CD4-positive, alpha-beta T cell treated with Interferon alpha-2 for 1 hour (primary cell): ENCODE measurements at places on chromosomes 2 and 18.

DNA sequence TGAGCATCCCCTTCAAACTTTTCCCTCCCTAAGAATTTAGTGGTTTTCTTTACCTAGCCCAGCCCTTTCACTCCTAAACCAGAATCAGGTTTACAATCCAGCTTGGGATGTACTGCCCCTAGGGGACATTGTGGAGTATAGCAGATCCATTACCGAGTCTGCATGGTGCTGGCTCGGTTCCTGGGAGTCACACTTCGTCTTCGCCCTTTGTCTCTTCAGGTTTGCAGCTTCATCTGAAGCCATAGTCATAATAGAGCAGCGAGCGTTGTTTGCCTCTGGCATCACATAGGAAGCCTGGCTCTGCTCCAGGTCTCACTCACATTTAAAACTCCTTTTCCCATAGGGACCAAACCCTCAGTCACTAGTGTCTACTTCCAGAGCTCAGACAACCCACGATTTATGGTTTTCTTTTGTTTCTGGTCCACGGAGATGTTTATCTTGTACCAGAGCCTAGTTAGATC lies 16.8 kb upstream of the LYPD6 start:
- DNase-seq, result peak; percentile 14

GRCh38 chr2:6073191-6074088 lies 381.3 kb downstream of the SOX11 start:
- DNase-seq, result no peak

DNA sequence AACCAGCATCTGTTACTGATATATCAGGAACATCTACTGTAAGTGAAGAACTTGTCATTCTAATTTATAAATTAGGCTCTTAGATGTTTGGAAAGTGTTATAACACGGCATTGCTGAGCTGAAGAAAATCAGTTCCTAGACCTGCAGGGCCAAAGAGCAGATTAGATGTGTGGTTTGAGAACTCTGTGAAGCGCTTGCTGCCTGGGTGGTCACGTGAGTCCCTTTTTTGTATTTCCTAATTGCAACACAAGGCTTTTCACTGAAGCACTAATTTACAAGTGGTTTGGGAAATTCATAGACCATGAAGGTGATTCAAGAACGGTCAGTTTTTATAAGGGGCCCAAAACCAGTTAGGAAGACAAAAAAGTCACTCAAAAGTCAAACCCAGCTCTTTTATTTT lies 106.9 kb upstream of the SP3 start:
- no peak for DNase-seq

DNA sequence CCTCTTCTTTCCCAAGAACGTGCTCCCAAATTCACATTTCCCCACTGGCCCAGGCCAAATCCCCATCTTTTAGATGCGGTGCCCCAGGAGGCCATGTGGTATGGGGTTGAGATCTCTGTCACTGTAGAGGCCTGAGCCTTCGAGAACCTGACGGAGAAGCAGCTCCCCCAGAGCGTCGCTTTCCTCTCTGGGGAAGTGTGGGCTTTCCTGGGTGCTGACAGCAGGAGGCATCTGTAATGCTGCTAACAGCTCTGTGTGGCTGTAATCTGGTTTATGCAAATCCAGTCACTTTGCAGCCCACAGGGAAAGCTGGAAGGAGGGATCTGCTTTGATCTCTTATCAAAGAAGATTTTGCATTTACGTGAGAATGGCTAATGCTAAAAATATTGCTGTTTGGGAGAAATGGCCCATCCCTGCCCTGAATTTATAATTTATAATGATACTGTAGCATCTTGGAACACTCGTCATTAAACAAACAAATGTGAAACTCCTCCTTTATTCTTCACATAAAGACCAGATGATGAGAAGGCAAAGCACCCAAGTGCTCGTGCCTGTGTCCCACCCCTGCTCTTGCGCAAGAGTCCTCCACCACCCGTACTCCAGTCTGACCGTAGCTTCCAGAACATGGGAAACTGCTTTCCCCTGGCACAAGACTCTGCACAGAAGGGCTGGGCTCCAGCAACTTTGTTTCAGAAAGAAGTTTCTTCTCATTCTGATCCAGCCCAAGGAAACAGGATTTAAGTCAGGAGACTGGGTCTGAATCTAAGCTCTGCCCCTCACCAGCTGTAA lies 109.9 kb upstream of the EPC2 start:
- no peak for DNase-seq

DNA sequence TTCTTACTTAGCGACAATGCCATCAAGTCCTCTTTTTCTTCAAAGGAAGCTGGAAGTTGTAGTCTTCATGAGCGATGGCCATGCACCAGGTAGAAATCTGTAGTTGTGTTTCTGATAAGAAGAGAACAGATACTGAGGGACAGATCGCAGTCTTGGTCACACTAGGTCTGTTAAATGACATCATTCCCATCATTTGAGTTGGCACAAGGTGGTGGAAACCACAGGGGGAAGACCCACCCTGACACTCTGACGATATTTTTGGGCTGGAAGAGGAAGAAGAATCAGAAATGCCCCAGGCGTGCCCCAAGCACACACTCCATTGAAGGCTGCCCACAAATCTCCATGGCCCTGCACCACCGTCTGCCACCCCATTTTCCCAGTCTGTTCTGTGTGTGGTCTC lies 89.0 kb upstream of the BOD1L2 start:
- no peak for DNase-seq

DNA sequence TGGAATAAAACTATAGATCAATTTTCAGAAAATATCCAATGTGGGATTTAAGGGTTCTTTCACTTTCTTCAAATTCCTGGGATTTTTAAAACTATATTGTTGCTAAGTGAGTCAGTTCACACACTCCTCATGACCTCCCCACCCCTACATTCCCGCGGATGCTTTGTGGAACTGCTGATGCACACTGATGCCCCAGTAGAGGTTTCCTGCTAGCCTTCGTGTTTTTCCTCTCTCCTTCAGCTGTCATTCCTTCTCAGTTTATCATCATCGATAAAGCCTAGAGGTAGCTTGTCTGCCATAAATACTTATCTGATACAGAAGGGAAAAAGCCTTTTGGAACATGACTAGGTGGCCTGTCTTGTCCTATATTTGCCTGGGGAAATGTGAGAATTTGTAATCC lies 67.4 kb upstream of the GALNT5 start:
- DNase-seq, result no peak

DNA sequence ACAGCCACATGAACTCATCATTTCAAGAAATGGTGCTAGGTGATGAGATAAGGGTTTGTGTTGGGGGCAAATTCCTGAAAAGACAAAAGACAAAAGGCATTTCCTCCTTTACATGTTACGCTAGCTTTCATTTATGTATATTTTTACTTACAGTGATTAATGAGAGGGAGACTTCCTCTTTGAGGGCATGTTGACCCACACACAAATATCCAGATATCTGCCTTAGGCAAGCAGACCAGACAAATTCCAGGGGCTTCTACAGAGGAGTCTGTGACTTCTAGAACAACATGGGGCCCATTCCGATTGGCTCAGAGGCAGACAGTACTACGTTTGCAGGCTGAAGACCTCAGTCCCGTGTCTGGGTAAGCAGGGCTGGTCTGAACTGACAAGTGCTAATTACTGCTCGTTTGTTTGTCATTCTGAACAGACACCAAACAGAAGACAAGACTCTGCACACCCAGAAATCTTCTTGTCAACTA lies 74.8 kb upstream of the ST6GAL2 start:
- no peak for DNase-seq

DNA sequence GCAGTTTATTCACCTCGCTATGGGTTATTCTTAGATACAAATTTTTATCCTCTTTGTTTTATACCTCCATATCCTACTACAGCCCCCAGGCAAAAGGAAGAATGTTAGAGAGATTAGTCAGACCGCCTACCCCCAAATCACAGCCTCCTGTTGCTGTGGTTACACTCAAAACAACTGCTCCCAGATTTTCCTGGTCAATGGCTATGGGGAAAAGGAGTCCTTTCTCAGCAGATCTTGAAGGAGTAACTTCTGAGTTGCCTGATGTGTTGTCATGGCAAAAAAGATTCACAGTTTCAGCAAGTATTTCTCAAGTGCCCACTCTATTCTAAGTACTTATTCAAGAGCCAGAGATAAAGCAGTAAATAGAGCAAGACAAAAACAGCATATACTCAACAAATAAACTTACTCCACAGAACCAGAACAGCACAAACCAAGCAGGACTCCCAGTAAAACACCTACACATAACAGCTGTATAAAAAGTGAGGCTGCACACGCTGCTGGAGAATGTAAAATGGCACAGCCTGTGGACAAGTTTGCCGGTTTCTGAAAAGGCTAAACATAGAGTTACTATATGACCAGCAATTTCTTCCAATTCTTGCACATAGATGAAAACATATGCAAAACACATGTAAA lies 104.8 kb downstream of the NOL10 start:
- DNase-seq, result no peak

DNA sequence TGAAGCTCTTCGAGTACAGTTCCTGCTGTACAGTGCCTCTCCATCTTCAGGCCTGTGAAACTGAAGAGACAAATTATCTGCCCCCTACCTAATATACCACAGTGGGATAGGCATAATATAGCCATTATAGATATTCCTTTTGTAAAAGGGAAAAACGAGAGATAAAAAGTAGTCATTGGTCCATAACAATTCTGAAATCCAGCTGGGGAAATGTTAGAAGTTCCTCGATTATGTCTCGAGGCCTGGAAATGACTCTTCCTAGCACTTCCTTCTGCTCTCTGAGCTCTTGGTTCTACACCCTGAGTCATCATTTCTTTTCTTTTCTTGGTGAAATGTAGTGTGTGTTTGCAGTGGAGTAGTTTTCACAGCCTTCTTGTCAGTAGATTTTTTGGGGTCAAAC lies 51.5 kb downstream of the ASB1 start:
- no peak for DNase-seq

GRCh38 chr18:72427721-72428120 lies 116.4 kb downstream of the CBLN2 start:
- DNase-seq, result no peak

- no peak for DNase-seq
Measured at GRCh38 chr2:3498783-3499394, 20.4 kb downstream of the ADI1 start.

DNA sequence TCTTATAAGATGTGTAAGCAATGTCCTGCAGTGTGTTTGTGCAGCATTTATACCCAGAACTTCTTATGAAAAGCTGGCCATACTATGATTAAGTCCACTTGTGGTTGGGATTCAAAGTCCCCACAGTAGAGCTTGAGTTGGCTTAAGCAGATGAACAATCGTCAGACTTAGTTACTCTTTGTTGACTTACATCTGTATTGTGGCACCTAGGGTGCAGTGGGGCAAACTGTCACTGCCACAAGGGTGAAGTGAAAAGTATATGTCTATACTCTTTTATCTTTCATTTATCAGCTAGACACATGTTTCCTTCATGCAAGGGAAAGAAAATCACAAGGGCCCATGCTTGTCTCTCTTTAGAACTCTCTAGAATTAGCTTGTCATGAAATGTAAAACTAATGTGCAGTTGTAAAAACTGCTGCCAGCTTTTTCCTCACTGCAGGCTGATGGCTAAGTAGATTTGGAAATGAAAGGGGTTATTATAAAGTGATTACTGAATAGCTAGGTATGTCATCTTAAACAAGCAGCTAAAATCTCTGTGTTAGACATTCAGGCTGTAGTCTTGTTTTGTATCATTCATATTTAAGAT lies 474.5 kb downstream of the PTPRM start:
- DNase-seq, result no peak

GRCh38 chr2:225737556-225737955 lies 338.0 kb downstream of the NYAP2 start:
- DNase-seq, result no peak

- DNase-seq, result no peak
Measured at GRCh38 chr2:47196046-47196445, 40.9 kb upstream of the STPG4 start.

DNA sequence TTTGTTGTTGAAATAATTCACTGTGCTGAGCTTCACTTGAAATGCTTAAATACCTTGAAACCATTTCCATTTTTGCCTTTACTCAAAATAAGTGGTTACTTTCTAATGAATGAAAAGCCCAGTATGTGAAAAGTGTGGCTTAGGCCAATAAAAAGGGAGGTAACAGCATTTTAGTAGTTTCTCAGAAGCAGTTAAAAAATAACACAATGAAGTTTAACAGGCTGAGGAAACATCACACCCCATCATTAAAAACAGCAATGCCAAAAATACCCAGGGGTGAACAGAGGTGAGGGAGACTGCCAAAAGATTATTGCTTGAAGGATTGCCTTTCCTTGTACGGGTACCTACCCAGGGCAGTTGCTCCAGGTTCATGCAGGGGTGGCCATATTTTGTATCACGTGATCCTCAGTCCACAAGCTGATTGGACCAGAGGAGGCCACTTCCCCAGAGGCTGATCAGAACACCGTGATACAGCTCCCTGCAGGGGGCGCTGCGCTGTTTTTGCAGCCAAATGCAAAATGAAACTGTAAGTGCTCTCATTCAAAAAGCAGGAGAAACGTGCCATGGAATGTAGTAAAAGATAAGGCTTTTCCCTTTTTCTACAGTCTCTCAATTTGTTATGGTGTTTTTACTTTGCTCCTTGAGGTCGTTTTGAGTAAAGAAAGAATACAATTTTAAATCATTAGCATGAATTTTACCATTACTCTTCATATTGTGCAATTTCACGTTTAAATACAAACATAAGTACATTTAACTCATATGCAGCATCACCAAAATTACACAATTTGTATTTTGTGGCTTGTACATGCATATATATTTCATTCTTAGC lies 70.2 kb upstream of the SH3BP4 start:
- DNase-seq, result peak; percentile 18

DNA sequence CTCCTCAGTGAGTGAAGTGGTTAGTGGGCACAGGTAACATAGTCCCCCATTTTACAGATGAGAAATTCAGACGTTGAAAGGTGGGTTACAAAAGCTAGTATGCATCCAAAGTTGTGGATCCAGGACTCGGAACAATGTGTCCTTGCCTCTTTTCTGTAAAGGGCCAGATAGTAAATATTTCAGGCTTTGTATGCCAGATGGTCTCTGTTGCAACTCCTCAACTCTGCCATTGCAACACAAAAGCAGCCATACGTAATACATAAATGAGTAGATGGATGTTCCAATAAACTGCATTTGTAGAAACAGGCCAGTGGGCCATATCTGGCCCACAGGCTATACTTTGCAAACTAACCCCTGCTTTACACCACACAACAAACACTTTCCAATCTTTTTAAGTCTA lies 166.6 kb upstream of the PKDCC start:
- DNase-seq, result no peak

DNA sequence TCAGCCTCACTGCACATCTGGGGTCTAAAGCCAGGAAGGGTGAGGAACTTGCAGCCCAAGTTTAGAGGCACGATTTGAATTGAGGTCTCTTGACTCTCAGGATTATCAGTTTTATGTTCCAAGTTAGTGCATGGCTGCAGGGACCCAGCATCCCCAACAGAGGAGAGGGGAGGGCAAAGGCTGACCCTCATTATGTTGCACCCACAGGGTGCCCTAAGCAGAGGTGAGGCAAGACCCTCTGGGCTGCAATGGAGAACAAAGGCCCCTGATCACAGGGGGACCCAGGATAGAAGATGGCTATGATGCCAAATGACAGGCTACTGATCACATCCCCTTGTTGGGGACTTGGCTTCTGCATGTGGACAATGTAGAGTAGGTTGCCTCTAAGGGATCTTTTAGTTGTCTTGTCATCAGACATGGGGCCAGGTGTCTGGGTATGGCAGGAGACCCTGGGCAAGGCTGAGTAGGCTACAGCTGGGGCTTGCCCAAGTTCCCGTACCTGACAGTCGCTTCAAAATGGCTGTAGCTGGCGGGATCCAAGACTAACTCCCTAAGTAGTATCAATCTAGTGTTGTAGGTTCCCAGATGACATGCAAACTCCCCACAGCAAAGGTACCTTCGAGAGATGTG lies 4.5 kb upstream of the GDF7 start:
- no peak for DNase-seq

GRCh38 chr2:206869824-206870495 lies 69.4 kb upstream of the CPO start:
- no peak for DNase-seq
